Amniotic stem cell (primary cell): ENCODE measurements at places on chromosomes 4 and X.
A peak's percentile ranks its signal among the peaks of the same experiment; 100 is the strongest.

DNA sequence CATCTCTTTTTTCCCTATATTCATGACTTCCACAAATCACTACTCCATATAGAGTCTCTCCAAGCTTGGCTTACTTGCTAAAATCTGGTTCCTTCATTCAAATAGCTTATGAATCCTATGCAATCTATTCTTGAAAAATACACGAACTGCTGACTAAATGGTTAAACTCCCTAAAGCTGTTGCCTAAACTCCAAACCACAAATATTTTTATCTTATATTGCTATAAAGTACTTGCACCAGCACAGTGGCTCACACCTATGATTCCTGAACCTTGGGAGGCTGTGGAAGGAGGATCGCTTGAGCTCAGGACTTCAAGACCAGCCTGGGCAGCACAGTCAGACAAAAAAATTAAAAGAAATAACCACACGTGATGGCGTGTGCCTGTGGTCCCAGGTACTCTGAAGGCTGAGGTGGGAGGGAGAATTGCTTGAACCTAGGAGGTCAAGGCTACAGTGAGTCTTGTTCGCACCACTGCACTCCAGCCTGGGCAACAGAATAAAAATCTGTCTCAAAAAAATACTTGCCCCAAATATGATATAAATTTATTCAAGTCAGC, 2.2 kb downstream of the FBXO8 start:
- DNase-seq: no peak

- DNase-seq: no peak
Observed at GRCh38 chr4:12724510-12724909, 759.6 kb downstream of the RAB28 start.

DNA sequence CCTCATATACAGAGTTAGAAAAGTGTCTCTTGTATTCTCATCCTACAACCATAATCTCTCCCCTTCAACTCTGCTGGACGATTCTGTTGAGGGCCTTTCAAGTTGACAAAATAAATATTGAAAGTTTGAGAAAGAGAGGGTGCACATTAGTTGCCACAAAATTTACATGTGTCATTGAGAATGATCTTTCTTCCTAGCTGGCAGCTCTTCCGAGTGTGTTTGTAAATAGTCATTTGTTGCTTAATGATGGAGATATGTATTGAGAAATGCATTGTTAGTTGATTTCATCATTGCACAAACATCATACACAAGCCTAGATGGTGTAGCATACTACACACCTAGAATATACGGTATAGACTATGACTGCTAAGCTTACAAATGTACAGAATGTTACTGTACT, 632.8 kb upstream of the AMOT start:
- DNase-seq: no peak

DNA sequence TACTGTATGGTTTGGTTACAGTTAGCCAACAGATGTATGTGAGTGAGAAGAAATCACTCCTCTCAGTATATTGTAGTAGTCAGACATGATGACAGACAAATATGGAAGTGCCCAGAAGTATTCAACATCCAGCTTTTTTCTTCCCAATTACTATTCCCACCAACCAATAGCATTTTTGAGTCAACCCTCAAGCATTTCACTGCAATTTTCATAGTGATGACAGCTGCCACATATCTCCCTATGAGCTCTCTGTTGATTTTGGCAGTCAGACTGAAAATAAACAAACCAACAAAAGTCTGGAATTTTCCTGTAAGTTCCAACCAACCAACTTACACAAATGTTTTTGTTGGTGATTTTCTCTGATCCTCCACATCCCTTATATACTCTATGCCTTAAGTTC, 8.2 kb upstream of the TRAM1L1 start:
- DNase-seq: no peak

GRCh38 chr4:15691346-15692135, 9.9 kb downstream of the FAM200B start:
- DNase-seq: no peak

DNA sequence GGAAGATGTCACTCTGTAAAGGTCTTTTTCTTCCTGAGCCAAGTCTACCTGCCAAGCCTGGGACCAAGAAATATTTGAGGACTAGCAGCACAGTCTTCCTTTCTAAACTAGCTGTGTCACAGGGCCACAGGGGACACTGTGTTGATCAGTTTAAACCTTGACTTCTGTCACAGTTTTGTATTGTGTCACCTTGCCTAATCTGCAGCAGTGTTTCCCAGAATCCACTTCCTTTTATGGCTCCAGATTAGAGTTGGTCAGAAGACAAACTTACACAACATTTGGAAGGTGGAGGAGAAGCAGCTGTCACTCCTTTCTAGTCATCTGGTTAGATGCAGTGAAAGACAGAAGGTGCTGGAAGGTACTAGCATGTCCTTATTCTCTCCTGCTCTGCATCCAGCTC, 143.1 kb upstream of the BCOR start:
- DNase-seq: no peak

- DNase-seq: no peak
Observed at GRCh38 chr4:174279433-174280155, 3.9 kb downstream of the FBXO8 start.

DNA sequence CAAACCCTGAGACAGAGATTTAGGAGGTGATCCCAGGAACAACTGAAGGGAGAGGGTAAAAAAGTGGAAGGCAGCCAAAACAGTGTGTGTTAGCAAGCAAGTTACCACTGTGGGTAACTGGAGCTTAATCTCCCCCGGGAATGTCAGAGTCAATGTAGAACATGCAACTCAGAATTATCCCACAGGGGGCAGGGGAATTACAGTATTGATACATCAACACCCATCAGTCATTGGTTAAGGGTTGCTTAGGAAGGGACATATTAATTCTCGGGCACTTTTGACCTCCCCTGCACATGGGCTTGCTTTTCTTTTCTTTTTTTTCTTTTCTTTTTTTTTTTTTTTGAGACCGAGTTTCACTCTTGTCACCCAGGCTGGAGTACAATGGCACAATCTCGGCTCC, 29.3 kb downstream of the CXorf58 start:
- no peak for DNase-seq

GRCh38 chr4:103904123-103904522, 184.3 kb upstream of the TACR3 start:
- no peak for DNase-seq

GRCh38 chr4:88230969-88231771, 53.2 kb downstream of the PPM1K start:
- no peak for DNase-seq

DNA sequence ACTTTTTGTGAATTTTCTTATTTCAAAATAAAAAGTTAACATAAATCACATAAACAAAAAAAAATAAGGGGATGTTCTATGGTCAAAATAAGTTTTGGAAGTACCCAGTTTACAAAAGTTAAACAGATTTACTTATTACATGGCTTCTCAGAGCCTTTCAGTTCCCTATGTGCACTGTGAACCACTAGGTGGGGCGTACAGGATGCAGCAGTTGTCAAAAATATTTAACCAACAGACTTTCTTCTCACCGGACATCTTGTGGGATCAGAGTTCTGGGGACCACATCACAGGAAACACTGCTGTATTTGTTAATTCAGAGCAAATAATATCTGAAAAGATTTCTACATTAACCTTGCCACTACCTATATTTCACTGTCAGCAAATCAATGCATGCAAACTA, 74.1 kb downstream of the SMARCA1 start:
- no peak for DNase-seq

DNA sequence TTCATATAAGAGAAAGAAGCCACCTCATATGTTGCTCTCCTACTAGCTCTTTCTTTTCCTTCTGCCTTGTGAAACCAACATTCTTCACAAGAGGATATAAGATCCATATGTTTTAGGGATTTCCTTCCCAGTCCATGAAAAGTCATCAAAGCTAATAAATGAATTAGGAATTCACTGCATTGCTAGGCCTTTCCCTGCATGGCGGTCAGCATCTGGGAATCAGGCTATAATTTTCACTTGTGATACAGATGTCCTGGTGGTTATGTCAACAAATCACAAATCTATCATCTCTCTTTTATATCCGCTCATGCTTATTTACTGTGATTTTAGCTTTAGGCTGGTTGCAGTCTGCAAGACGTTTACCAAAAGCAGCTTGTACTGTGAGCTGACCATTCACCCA, 510.0 kb downstream of the NLGN4X start:
- no peak for DNase-seq

DNA sequence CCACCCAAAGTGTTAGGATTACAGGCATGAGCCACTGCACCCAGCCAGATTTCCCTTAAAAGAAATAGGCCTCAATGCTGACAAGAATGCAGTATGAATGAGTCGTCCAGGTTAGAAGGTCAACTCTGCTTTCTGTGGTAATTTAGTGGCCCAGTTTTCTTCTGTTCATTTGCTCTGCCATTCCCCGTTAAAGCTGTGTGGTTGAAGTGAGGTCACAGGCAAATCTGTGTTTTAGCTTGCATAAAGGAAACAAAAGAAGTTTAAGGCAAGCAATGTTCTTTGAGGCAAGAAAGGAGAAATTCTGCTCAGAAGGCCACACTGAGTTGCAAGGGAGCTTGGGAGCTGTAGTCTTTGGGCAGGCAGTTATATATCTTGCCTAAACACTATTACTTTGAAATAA, 176.8 kb downstream of the LARP7 start:
- DNase-seq: no peak

DNA sequence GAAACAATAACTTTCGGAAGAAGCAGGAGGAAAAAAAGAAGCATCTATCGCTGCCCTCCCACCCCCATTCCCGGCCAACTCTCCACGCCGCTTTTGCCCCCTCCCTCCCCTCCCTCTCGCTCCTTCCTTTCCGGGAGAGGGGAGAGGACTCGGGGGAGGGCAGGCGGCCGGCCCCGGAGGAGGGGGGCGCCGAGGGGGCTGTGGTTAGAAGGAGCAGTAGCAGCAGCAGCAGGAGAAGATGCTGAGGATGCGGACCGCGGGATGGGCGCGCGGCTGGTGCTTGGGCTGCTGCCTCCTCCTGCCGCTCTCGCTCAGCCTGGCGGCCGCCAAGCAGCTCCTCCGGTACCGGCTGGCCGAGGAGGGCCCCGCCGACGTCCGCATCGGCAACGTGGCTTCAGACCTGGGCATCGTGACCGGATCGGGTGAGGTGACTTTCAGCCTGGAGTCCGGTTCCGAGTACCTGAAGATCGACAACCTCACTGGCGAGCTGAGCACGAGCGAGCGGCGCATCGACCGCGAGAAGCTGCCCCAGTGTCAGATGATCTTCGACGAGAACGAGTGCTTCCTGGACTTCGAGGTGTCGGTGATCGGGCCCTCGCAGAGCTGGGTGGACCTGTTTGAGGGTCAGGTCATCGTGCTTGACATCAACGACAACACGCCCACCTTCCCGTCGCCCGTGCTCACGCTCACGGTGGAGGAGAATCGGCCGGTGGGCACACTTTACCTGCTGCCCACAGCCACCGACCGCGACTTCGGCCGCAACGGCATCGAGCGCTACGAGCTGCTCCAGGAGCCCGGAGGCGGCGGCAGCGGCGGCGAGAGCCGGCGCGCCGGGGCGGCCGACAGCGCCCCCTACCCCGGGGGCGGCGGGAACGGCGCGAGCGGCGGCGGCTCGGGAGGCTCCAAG, 1.3 kb downstream of the PCDH7 start:
- peak; percentile 10 for DNase-seq

DNA sequence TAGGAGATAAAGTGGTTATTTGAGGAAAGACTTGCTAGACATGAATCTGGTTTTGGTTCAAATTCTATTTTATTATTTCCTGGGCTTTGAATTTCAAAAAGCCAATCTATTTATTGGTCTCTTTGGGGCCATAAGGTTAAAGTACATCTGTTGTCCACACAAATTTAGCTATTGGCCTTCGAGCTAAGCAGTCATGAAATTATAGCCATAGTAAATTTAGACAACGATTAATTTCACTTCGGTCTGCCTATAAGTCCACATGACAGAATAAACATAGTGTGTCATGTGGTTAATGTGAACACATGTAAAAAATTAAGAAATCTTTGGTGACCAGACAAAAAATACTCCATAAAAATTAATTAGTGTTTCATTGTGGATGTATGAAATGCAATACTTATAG, 161.9 kb downstream of the PALLD start:
- DNase-seq: no peak

GRCh38 chr4:6617246-6617645, 23.2 kb upstream of the MRFAP1 start:
- DNase-seq: no peak

DNA sequence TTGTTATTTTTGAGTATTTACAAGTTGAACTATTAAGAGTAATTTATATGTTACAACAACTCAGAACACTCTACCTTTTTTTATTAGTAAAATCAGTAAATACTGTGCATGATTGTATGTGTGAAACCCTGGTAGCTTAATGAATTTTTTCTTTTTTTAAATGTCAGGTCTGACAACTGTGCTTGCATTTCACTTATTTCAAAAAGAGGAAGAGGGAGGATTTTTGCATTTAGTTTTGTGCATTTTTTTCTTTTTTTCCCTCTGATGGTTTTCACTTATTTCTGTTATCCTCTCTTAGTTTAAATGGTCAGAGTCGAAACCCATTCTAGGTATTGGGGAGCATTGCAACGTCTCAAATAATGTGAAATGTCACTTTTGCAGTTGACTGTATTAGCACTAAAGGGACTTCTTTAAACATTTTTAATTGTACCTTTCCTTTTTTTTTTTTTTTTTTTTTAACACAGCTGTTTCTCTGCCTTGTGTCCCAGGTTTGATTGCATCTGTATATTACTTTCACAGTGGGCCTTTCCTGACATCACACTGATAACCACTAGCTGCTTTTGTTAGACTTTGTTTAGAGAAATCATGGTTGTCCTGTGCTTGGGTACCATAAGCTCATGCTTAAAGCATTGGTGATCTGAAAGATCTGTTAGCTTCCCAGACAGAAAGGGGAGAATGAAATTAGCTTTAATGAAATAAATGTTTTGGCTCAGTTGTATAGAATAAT, 28.5 kb downstream of the MOB1B start:
- no peak for DNase-seq

DNA sequence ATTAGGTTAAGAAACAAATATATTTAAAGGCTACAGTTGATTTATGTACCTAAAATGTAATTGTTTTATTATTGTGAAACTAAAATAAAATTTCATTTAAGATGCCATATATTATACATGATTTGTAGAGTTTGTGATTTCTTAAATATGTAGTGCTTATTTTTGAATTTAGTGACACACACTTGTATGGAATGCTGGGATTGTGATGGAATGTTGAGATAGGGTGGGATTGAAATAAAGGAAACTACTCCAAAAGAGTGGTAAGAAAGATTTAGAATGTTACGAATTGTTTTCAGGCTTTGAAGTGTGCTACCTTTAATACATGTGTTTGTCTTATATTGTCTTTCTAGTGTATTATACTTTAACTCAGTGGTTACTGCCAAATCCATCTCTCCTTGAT, 330.3 kb upstream of the PITX2 start:
- DNase-seq: no peak

- no peak for DNase-seq
Observed at GRCh38 chrX:10049236-10049635, 82.1 kb downstream of the CLDN34 start.

GRCh38 chrX:40054793-40055192, 43.0 kb downstream of the BCOR start:
- no peak for DNase-seq

- no peak for DNase-seq
Observed at GRCh38 chr4:48064349-48064748, 47.8 kb downstream of the NIPAL1 start.

DNA sequence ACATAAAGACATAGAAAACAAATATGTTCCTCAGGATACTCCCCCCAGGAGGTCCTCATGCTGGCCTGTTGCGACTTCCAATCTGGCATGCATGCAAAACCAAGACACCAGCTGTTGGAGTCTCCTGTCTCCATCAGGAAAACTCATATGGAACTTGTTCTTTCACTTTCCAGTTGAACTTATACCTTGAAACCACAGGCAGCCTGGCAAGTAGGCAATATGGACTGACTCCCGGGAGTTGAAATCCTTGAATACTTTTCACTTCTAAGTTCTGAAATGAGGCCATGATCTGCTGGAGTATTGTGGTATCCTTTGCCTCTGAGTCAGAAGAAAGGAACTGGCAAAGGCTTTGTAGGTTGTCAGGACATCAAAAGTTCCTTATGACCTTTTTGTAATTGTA, 444.2 kb downstream of the IDS start:
- DNase-seq: no peak
